ENCODE measurements at places on chromosomes 2 and 18.

DNA sequence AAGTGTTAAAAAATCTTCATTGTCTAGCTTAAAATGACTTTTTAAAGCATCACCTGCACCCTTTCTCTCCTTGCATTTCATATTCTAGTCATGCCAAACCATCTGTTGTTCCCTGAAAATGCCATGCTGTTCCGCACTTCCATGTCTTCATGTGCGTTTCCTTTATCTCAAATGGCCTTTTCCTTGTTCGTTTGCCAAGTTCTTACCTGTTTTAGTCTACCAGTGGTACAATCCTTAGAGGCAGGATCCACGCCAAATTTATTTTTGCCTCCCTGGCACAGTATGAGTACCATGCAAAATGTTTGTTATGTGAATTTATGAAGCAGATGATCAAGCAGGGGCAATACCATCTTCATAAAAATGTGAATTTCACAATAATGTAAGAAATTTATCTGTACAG is 37.0 kb downstream of the TMEFF2 start:
- DNase-seq = no peak

- no peak for DNase-seq
Observed at GRCh38 chr2:95389245-95390119, 13.0 kb upstream of the FAHD2A start.

DNA sequence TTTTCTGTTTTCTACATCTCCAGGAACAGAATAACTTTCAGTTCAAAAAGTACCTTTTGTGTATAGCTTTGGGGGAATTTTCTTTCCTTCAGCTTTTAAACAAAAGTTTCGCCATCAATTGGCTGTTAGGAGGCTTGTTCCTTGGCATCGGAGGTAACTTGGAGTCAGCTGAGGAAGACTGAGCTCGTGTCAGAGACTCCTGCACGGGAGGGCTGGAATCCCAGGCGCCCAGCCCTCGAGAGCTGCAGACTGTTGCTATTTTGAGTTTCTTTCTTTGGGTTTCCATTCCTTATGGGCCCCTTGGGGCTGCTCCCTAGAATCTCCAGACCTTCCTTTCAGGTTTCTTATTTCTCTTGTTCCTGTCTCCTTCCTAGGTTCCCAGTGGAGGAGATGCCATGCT is 8.1 kb downstream of the EMILIN2 start:
- DNase-seq = no peak

DNA sequence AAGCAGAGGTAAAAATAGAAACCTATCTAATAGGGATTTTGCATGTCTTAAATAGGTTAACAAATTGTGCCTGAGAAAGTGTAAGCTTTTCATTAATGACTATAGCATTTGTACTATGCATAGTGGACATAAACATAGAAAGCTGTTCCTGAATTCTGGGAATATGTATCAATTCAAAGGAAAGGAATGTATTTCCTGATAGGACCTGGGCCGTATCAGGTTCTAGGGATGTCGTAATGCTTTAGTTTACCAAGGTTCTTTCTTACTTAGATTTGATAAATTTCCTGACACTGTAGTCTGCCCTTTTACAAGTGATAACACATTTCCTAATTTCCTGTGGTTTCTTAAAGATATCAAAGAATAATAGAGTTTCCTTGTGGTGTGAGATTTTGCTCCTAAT is 191.3 kb downstream of the CDH7 start:
- DNase-seq = no peak

DNA sequence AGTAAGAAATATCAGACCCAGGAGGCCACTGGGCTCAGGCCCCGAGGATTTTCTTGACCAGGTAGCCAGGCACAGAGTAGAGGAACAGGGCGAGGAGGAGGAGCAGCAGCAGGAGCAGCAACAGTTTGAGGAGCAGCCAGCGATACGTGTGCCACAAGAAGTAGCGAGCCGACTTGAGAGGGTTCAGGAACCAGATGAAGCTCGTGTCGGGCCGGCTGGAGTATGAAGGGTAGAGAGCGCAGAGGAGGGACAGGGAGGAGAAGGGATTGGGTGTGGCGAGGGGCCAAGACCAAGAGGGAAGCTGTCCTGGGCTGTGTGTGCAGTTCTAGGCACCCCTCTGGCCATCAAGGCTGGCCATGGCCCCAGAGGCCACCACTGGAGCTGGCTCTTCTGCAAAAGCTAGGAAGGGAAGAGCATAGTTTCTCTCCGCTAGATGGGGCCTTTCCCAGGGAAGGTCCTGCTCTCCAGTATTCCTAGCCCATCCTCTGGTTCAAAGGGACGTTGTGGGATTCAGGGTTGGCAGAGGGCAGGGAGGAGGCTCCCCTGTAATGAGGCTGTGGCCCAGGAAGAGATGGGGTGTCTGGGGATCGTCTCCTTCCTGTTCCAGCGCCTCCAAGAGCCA is 17.8 kb downstream of the OTOF start:
- DNase-seq = no peak

- DNase-seq = no peak
Observed at GRCh38 chr2:78553866-78554647, 471.4 kb upstream of the REG3G start.

Data from SK-N-MC (cell line).